Spinal cord (tissue), 10 donors: ENCODE measurements at places on chromosomes 16 and 17.
A peak's percentile ranks its signal among the peaks of the same experiment; 100 is the strongest.

DNA sequence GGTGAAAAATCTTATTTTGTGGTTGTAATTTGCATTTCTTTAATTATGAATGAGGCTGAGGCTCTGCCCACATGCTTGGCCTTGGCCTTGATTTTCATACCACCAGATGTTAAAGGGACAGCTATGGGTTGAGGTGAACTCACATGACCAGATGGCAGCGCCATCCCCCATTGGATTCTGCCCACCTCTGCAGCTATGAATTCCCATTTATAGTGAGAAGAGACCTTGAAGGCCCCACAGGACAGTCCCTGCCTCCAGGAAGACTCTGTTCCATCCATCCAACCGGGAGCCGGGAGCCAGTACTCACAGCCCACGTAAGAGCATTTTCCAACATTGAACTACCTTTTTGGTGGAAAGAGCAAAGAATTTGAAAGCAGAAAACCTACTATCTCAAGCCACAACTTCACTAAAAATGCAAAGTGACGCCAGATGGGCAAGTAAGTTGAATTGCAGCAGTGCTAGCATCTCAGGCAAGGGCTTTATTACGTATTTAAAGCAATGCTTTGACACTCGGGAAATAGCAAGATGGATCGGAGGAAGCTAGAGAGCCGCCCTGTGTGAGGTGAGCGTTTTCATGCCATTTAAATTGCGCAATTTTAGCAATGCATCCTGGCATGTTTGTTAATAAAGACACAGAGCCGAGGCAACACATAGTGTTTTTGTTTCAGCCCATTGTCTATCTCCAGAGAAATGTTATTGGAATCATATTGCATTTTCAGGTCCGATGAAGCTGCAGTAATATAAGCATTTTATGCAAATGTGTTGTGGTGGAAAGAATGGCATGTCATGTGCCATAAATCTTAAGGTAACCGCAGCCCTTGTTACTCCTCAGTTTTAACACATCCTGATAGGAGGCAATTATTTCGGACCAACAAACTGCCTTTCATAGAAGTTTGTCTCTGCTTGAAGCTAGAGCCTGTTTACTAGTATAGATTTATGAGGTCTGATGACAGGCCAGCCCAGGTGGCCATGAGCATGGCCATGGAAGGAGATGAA is 273.4 kb upstream of the TNRC6C start:
- no peak overlapping the region for H3K4me3 ChIP-seq
- no peak overlapping the region for H3K27ac ChIP-seq
- H3K27me3 ChIP-seq, result peaks cover 4% of the 10 kb centered on the region
- no peak for DNase-seq

- peak overlapping the region; percentile 72 for H3K4me3 ChIP-seq
- peaks cover 13% of the 10 kb centered on the region for H3K4me1 ChIP-seq
- peaks cover 13% of the 10 kb centered on the region for H3K36me3 ChIP-seq
- no peaks in the 10 kb centered on the region for H3K27me3 ChIP-seq
These were observed 356 bp downstream of the TUBD1 start for GRCh38 chr17:59892251-59892923.

DNA sequence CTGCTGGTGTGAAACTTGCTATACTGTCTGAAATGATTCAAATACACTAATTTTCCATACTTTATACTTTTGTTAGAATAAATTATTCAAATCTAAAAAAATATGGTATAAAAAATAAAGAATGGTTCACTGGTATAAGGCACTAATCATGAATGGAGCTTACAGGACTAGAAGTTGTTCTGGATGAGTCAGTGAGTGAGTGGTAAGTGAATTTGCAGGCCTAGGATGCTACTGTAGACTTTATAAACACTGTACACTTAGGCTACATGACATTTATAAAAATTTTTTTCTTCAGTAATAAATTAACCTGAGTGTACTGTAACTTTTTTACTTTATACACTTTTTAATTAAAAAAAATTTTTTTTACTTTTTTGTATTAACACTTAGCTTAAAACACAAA is 95.5 kb downstream of the MAP2K4 start:
- no peaks in the 10 kb centered on the region for H3K36me3 ChIP-seq
- H3K27ac ChIP-seq, result no peak overlapping the region
- no peak overlapping the region for H3K4me3 ChIP-seq
- H3K4me1 ChIP-seq, result no peaks in the 10 kb centered on the region
- H3K27me3 ChIP-seq, result no peaks in the 10 kb centered on the region

DNA sequence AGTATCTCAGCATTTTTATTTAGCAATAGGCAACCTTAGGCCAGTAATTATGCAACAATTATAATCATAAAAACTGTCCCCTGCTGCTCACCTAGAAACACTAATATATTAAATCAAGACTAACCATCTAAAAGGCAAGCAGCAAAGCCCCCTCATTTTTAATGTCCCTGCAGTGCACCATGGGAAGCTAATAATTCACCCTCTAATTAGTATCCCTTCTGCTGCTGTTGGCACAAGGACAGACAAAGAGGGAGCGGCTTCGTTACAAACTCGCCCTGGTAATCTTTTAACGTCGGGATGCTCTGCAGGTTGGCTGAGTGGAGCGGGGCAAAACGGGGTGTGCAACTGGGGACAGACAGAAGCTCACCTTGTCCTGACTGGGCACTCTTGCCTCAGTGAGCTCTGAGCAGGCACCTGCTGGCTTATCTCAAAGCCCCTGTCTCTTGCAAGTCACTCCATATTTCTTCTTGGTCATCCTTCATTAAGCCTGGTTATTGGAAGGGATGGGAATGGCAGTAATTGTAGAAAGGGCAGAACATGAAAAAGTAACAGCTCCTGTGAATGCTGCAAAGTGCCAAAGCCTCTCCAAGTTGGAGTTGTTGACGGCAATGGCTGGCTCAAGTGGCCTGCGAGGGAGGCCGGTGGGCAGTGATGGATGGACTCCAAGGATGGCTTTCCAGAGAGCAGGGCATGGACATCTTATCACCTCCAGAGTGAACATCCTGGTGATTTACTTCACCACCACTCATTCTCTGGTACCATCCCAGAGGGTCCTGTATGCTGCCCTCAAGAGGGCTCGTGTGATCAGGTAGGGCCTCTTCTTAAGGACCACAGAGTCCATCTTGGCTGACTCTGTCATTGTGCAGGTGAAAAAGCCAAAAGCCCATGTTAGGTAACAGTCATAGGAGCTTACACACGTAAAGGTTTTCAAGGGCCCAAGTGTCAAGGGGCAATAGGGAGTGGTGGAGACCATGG is 219.6 kb upstream of the N4BP1 start:
- DNase-seq, result peak; percentile 92
- H3K27me3 ChIP-seq, result no peaks in the 10 kb centered on the region
- peaks cover 6% of the 10 kb centered on the region for H3K4me1 ChIP-seq
- H3K4me3 ChIP-seq, result no peak overlapping the region

DNA sequence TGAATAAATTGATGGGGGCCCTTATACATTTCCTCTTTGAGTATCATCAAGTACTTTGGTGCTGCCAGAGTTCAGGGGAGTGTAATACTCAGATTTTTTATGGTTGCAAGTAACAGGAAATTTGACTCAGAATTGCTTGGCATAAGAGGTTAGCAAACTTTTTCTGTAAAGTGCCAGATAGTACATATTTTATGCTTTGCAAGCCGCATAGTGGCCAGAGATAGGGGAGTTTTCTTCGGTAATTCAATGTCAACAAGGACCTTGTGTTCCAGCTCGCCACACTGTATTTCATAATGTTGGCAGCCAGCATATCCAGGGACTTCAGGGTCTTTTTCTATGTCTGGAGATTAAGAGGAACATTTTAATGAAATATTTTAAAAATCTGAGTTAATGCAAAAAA is 51.0 kb upstream of the MARCHF10 start:
- no peak overlapping the region for H3K4me3 ChIP-seq
- no peaks in the 10 kb centered on the region for H3K4me1 ChIP-seq
- no peak for DNase-seq
- no peak overlapping the region for H3K27ac ChIP-seq
- H3K36me3 ChIP-seq, result no peaks in the 10 kb centered on the region

- DNase-seq, result no peak
- peaks cover 6% of the 10 kb centered on the region for H3K36me3 ChIP-seq
- no peaks in the 10 kb centered on the region for H3K27me3 ChIP-seq
- no peak overlapping the region for H3K27ac ChIP-seq
- H3K4me1 ChIP-seq, result peaks cover 29% of the 10 kb centered on the region
These were observed 1.7 kb upstream of the SLC47A2 start for GRCh38 chr17:19718041-19718612.

DNA sequence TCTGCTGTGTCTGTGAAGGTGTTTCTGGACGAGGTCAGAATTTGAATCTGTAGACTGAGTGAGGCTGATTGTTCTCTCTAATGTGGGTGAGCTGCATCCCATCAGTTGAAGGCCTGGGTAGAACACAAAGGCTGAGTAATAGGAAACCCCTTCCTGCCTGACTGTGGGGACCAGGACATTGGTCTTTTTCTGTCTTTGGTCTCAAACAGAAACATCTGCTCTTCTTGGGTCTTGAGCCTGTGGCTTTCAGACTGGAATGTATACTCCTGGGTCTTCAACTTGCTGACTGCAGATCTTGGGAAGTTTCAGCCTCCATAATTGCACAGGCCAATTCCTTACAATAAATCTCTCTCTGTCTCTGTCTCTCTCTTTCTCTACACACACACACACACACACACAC is 19.6 kb upstream of the LRRC75A start:
- H3K27me3 ChIP-seq, result no peaks in the 10 kb centered on the region
- H3K4me3 ChIP-seq, result no peak overlapping the region
- no peak overlapping the region for H3K27ac ChIP-seq

GRCh38 chr16:65622871-65623270 is 501.0 kb upstream of the CDH11 start:
- no peaks in the 10 kb centered on the region for H3K27me3 ChIP-seq
- H3K36me3 ChIP-seq, result no peaks in the 10 kb centered on the region
- H3K27ac ChIP-seq, result no peak overlapping the region
- no peak overlapping the region for H3K4me3 ChIP-seq
- DNase-seq, result no peak
- no peaks in the 10 kb centered on the region for H3K4me1 ChIP-seq

DNA sequence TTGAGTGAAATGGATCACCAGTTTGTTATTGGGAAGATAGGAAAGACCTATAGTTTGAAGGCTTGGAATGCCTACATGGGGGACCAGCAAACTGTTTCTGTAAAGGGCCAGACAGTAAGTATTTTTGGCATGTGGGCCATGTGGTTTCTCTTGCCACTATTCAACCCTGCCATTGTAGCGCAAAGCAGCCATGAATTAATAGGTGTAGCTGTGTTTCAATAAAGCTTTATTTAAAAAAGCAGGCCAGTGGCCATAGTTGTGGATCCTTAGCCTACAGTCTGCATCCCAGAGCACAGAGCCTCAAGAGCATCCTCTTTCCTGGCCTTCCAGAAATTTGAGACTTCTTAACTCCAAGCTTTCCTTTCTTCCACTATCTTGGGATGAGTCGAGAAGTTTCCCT is 29.3 kb downstream of the ABAT start:
- no peaks in the 10 kb centered on the region for H3K27me3 ChIP-seq
- no peaks in the 10 kb centered on the region for H3K4me1 ChIP-seq
- no peak overlapping the region for H3K4me3 ChIP-seq
- peaks cover 12% of the 10 kb centered on the region for H3K36me3 ChIP-seq

GRCh38 chr16:53766304-53767016 is 62.5 kb downstream of the FTO start:
- H3K4me1 ChIP-seq, result no peaks in the 10 kb centered on the region
- DNase-seq, result no peak
- H3K4me3 ChIP-seq, result no peak overlapping the region
- no peaks in the 10 kb centered on the region for H3K27me3 ChIP-seq
- H3K27ac ChIP-seq, result no peak overlapping the region

DNA sequence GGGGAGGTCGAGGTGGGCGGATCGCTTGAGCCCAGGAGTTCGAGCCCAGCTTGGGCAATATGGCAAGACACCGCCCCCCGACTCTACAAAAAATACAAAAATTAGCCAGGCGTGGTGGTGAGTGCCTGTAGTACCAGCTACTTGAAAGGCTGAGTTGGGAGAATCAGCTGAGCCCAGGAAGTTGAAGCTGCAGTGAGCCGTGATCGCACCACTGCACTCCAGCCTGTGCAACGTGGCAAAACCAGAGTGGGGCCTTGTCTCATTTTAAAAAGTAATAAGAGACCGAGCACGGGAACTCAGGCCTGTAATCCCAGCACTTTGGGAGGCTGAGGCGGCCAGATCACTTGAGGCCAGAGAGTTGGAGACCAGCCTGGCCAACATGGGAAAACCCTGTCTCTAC is 24.4 kb upstream of the ABCC1 start:
- no peak for DNase-seq
- no peaks in the 10 kb centered on the region for H3K4me1 ChIP-seq
- H3K36me3 ChIP-seq, result no peaks in the 10 kb centered on the region
- H3K4me3 ChIP-seq, result no peak overlapping the region
- H3K27ac ChIP-seq, result no peak overlapping the region

- H3K36me3 ChIP-seq, result peaks cover 82% of the 10 kb centered on the region
- H3K27ac ChIP-seq, result no peak overlapping the region
- no peak for DNase-seq
These were observed 5.2 kb downstream of the CCDC154 start for GRCh38 chr16:1439058-1439698.

- no peak overlapping the region for H3K27ac ChIP-seq
- no peak overlapping the region for H3K4me3 ChIP-seq
- H3K4me1 ChIP-seq, result no peaks in the 10 kb centered on the region
- no peak for DNase-seq
These were observed 298.4 kb downstream of the MAP2K6 start for GRCh38 chr17:69712801-69713311.

GRCh38 chr17:80036715-80037477 is 454 bp downstream of the CCDC40 start:
- DNase-seq, result no peak
- H3K27ac ChIP-seq, result peak overlapping the region; percentile 83
- peaks cover 22% of the 10 kb centered on the region for H3K4me1 ChIP-seq
- no peaks in the 10 kb centered on the region for H3K27me3 ChIP-seq

DNA sequence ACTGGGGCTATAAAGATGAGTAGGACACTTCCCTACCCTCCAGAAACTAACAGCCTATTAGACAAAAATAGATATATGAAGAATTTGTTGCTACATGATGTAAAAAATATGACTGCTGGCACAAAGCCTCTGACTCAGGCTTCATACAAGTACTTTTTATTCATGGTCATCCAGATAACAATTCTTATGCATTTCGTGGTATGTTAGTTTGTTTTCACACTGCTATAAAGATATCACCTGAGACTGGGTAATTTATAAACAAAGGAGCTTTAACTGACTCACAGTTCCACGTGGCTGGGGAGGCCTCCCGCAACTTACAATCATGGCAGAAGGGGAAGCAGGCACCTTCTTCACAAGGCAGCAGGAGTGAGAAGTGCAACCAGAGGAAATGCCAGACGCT is 112.5 kb upstream of the HLF start:
- DNase-seq, result no peak
- H3K27me3 ChIP-seq, result no peaks in the 10 kb centered on the region
- no peak overlapping the region for H3K4me3 ChIP-seq
- H3K27ac ChIP-seq, result no peak overlapping the region
- no peaks in the 10 kb centered on the region for H3K36me3 ChIP-seq
